ENCODE measurements at places on chromosomes 11 and 22.

DNA sequence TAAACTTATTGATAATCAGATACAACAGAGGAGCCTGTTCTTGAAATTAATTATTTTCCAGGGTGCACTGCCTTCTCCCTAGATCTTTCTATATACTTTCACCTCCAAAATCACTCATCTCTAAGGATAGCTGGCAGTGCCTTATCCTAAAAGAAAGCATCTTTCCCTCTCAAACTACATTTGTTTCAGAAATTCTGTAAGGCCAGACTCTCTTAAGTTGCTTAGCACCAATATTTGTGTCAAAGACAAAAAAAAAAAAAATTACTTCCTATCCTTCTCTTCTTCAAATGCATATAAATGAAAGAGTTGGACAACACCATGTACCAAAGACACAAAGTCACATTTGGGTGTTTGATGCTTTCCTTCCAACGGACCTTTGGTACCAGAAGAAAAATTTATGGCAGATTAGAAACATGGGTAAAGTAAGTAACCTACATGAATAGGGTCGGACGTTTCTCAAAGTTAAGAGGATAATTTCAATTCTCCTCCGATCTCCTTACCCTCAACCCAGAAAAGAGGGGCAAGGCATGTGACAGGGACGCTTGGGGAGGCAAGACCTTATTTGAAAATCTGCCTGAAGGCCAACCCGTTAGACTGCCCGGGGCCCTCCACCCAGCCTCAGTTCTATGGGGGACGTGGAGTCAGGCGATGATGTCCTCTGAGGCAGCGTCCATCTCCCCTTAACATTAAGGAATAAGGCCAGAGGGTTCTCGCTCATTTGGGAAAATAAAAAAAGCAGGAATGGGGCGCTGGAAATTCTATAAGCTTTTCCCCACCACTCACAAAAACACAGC, 66.3 kb downstream of the ETS1 start:
- DNase-seq = no peak

GRCh38 chr11:20367313-20367948, 3.9 kb downstream of the HTATIP2 start:
- no peak for DNase-seq

DNA sequence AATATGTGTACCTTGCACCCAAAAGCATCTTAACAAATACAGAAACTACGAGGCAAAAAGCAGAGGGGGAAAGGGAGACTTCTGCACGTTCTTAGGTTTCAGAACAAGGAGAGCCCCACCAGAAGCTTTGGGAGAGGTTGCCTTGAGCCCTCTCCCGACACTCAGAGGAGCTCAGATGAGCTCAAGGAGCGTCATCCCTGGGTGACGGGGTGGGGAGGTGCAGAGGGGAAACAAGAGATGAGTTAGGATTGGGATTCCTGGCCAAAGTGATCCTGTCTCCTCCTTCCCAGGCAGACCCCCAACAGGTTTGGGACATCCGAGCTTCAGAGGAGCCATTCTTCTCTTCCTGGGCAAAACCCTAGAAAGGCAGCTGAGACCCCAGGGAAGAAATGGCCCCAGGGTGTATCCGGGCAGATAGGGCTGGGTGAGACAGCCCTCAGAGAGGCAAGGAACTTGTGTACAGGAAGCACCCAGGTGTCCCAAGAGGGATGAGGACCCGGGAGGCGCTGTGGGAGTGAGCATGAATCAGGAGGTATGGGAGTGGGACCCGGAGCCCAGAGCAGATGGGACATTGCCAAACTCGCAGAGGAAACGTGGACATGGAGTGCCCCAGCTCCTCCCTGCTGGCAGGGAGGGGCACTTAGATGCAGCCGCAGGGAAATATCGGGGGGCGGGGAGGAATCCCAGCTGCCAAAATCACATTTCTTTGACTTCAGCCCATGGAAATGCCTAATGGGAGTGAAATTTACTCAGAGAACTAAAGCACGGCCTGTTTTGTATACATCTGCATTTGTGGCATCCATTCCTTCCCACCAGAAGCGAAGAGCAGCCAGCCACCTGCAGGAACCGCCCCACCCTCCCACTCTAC, 12.4 kb downstream of the C1QTNF6 start:
- DNase-seq = no peak

GRCh38 chr22:23074451-23074850, 4.1 kb downstream of the GNAZ start:
- DNase-seq = no peak

- DNase-seq = no peak
Measured at GRCh38 chr22:31106001-31106571, 1.3 kb downstream of the SELENOM start.
